Skeletal muscle cell (primary cell): ENCODE measurements at places on chromosomes 3 and 15.

GRCh38 chr3:56742887-56743286 lies 58.9 kb downstream of the ARHGEF3 start:
- DNase-seq = no peak

DNA sequence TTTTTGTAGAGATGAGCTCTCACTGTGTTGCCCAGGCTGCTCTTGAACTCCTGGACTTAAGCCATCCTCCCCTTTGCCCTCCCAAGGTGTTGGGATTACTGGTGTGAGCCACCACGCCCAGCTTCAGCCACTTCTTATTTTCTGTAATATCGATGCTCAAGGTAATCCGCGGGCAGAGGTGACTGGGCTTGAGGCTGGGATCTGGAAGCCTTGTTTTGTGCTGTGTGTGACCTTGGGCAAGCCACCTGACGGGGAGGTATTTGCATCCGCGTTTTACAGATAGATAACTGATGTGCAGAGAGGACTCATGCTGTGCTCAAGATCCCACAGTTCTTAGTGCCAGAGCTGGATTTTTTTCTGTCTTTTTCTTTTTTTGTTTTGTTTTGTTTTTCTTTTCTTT lies 27.8 kb upstream of the SEMA4B start:
- DNase-seq = no peak

- DNase-seq = no peak
Observed at GRCh38 chr15:67701669-67702068, 123.6 kb upstream of the SKOR1 start.

DNA sequence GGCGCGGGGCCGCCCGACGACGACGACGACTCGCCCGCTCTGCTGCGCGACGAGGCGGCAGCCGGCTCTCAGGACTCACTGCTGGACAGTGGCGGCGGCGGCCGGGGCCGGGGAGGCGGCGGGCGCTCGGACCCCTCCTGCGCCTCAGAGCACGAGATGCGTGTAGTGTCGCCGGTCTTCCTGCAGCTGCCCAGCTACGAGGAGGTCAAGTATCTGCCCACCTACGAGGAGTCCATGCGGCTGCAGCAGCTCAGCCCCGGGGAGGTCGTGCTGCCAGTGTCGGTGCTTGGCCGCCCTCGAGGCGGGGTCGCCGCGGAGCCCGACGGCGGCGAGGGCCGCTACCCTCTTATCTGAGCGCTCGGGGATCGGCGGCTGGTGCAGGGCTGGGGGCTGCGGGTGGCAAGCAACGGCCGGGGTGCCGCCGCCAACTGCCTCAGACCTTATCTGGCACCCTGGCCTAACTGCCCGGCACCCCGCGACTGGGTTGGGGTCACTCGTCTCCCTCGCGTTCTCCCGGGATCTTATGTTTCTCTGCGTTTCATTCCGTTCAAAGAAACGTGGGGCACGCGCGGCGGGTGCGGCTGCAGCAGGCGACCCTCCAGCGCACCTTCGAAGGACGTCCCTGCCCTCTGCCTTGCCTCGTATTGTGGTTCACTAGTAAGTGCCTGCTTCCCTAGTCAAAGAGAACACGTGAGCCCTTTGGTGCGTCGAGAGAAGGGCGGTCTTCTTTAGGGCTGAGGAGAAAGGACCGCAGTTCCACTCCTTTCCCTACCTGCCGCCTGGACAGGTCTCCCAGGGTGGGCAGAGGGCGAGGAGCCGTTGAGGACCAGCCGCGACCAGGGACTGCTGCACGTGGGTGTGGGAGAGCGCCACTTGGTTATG lies 1.0 kb downstream of the C3orf80 start:
- DNase-seq = no peak

GRCh38 chr15:51186181-51186705 lies 91.5 kb upstream of the TNFAIP8L3 start:
- no peak for DNase-seq

GRCh38 chr3:196049653-196050052 lies 32.2 kb downstream of the TFRC start:
- no peak for DNase-seq

- no peak for DNase-seq
Observed at GRCh38 chr3:196654006-196654734, 14.7 kb downstream of the NRROS start.

- peak; percentile 67 for DNase-seq
Observed at GRCh38 chr3:126961191-126961790, 21.6 kb upstream of the PLXNA1 start.

DNA sequence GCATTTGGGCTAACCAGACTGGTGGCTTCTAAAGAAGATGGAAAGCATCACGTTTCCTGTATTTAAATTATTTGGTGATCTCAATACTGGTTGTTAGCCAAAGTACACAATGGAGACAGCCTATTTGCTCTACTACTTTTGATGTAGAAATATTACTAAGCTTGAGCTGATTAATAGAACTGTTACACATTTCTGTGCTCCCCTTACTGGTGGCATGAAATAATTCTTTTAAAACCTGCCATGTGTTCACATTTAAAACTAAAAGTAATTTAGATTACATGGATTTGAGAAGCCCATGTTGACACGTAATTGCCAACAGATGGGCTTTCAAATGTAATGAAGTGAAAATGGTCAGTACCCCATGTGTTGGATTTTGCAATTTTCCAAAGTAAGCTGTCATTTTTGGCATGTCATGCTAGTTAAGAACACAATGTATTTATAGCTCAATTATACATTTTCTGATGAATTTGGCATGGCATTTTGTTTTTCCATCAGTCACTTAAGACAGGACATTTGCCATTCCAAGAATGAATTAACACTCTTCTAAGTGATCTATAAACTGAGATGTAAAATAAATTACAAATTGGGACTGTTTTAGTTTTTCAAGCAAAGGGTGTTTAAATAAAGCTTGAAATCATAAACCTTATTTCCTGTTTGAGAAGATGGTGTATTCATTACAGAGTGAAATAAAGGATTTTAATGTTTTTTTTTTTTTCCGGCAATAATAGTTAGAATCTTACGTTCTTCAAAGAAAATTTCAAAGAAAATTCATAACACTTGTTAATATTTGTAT lies 10.8 kb upstream of the RARRES1 start:
- no peak for DNase-seq

GRCh38 chr3:100401674-100402041 lies 319 bp downstream of the LNP1 start:
- DNase-seq = no peak

DNA sequence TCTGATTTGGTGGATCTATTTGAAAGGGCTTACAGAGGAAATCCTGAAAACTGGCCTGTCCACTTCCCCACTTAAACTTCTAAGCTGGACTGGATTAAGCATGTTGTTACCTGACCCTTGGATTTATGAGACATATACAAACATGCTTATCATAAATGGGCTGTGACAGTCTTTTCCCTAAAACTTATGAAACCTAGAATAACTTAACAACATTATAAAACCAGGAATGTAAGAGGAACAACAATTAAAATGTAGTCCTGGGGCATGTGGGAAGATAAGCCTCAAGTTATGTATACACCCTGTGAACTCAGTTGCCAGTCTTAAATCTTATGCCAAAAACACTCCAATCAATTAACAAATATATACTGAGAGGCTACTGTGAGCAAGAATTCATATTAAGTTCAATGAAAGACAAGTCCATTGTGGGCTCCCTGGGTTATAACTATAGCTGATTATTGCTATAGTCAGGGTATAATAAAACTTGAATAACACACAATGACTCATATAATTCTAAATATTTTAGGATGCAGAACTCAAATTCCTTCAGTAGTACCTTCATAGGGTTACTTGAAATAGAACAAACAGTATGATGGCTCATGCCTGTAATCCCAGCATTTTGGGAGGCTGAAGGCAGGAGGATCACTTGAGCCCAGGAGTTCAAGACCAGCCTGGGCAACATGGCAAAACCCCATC lies 87.2 kb upstream of the PPIB start:
- DNase-seq = no peak

GRCh38 chr3:8767667-8768363 lies 1.6 kb downstream of the OXTR start:
- DNase-seq = no peak

DNA sequence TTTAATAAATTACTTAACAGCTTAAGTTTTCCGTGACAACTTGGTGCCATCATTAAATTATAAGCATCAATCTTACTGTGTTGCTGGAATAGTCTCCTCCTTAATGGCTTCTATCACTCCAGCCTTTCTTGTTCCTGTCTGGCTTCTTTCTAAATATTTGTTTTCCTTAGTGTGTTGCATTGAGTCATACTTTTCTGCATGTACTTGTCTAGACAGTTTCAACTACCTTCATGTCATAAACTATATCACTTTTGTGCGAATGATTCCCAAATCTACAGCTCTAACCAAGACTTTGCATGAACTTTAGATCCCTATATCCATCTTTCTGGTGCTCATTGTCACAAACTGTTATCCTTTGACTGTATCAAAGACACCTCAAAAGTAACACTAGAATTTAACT lies 78.4 kb downstream of the AKAP13 start:
- DNase-seq = no peak

DNA sequence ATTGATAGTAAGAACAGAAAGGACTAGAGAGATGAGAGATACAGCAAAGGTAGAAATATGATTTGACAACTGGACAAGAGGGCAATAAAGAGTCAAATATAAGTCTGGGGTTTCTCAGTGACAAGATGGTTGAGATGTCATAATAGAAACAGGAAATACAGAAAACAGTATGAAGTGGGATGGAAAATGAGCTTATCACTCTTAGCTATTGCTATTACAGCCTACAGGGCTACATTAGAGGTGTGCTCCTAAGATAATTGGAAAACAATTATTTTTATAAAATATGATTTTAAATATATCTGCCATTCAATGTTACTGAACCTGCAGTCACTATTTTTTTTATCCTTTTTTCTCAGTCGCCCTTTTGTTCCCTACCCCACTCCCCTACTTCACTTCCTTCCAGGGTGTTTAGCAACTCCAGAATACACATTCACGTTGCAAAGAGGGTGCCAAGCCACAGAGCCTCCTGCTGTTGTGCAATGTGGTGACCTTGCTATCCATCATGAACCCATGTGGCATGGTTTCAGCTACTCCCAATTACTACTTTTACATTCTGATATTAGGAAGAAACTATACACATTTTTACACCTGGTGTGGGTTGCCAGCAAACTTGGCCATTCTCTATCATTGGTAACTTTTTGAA lies 6.0 kb downstream of the NRG4 start:
- peak; percentile 27 for DNase-seq

DNA sequence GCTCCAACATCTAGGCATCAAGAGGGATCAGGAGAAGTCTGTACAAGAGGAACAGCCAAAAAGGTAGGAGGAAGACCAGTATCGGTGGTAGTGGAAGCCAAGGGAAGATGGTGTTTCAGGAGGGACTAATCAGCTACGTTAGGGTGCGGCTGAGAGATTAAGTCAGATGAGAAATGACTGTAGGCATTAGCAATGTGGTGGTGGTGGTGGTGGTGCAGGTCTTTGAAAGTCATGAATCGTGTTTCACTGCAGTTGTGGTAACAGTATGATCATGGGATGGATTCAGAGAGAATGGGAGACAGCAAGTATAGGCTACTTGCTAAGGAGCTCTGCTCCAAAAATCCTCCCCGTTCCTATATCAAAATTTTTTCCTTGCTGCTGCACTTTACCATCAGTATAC lies 35.5 kb downstream of the ASTE1 start:
- no peak for DNase-seq

DNA sequence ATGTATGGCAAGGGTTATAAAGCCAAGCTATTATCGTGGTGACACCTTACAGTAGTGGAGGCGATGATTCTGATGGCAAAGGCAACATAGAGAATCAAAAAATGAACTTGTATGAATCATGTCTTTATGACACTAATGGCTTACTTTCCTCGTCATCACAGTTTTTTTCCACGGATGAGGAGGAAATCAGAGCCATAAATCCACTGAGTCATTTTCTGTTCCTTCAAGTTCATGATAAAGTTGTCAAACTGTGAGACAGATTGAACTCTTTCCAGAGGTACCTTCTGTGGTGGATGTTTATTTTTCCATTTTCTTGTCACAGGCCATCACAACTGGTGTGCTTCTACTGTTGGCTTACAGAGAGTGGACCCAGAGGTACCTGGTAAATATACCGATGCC lies 8.5 kb downstream of the TMEM212 start:
- no peak for DNase-seq

DNA sequence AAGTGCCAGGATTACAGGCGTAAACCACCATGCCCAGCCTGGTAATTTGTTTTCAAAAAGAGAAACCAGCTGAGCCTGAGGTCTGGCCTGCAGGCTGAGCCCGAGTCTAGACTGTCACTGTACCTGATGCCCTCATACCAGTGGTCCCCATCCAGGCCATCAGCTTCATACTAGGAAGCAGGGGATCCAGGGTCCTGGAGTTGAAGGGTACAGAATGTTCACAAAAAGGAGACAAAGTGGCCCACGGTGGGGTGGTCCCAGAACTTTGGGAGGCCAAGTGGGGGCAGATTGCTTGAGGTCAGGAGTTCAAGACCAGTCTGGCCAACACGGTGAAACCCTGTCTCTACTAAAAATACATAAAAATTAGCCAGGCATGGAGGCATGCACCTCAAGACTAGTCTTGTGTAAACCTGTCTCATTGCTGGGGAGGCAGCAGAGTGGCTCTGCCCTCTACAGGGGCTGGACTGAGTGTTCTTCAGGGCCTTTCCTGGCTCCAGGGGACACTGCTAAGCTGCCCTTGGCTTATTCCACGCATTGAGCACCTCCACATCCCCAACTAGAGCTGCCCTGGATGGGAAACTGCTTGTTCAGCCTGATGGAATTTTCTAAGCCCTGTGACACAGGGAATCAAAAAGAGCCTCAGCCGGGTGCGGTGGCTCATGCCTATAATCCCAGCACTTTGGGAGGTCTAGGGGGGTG lies 7.9 kb upstream of the HHATL start:
- DNase-seq = no peak

DNA sequence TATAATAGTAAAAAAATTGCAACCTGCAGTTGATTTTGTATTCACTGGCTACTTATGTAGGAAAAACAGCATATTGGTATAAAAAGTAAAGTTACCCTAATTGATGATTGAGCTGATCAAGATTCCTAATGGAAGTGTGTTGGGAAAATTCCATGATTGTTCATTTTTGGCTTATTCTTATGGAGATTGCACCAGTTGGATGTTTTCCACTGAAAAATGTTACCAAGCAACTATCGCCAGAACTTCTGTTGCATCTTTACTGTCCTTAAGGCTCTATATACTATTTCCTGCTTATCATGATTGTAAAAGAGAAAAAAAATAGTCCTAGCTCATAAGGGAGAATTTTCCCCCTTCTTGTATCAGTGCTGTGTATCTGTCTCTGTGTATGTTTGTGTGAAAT lies 48.6 kb downstream of the SLC25A26 start:
- no peak for DNase-seq
